Heart left ventricle (tissue), 16 donors: ENCODE measurements at places on chromosomes 4 and X.
A peak's percentile ranks its signal among the peaks of the same experiment; 100 is the strongest.

DNA sequence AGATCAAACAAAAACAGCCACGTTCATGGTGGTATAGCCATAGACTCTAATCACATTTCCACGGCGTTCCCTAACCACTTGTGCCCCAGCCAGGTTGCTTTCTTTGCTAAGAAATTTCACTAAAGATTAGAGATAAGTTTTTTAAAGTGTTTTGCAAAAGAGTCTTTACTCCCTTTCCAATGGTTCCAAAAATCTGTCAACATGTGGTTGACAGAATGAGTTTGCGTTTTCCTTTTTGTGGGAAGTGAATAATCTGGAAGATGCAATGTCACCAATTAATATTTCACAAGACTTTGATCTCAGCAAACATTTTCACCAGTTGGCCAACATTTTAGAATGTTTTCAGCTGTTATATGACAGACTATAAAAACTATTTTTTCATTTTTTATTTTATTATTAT is 35.3 kb downstream of the CXCL1 start:
- no peaks in the 10 kb centered on the region for H3K4me1 ChIP-seq
- no peaks in the 10 kb centered on the region for H3K36me3 ChIP-seq
- no peaks in the 10 kb centered on the region for H3K27me3 ChIP-seq

DNA sequence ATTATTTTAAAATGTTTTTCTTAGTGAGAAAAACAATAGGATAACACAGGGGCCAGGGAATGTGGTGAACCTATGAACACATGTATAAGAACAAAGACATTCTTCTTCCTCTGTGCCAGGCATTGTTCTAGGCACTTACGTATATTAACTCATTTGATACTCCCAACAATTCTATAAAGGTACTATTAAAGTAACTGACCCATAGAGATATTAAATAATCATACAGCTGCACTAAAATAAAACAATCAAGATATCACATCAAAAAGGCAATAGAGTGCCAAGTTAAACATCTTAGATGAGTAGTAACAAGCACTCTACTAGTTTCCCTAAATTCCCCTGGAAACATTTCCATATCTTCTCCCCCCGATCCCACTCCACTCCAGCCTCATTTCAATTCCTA is 33.4 kb downstream of the SLC39A8 start:
- H3K4me3 ChIP-seq = no peak overlapping the region
- no peaks in the 10 kb centered on the region for H3K27me3 ChIP-seq
- no peaks in the 10 kb centered on the region for H3K36me3 ChIP-seq
- DNase-seq = no peak

GRCh38 chr4:186486172-186486571 is 69.2 kb downstream of the MTNR1A start:
- DNase-seq = no peak
- no peak overlapping the region for H3K4me3 ChIP-seq
- no peaks in the 10 kb centered on the region for H3K27me3 ChIP-seq
- no peaks in the 10 kb centered on the region for H3K4me1 ChIP-seq
- no peak overlapping the region for H3K27ac ChIP-seq

GRCh38 chr4:35464964-35465528 is 779.3 kb downstream of the ARAP2 start:
- DNase-seq = no peak
- no peaks in the 10 kb centered on the region for H3K4me1 ChIP-seq
- no peak overlapping the region for H3K27ac ChIP-seq

- H3K36me3 ChIP-seq = no peaks in the 10 kb centered on the region
- no peaks in the 10 kb centered on the region for H3K4me1 ChIP-seq
- no peaks in the 10 kb centered on the region for H3K27me3 ChIP-seq
- no peak for DNase-seq
Observed at GRCh38 chr4:53855581-53856250, 208.7 kb downstream of the CHIC2 start.

GRCh38 chr4:157739242-157739641 is 433.6 kb downstream of the GASK1B start:
- no peaks in the 10 kb centered on the region for H3K27me3 ChIP-seq
- no peaks in the 10 kb centered on the region for H3K4me1 ChIP-seq
- no peak overlapping the region for H3K4me3 ChIP-seq
- no peak for DNase-seq

DNA sequence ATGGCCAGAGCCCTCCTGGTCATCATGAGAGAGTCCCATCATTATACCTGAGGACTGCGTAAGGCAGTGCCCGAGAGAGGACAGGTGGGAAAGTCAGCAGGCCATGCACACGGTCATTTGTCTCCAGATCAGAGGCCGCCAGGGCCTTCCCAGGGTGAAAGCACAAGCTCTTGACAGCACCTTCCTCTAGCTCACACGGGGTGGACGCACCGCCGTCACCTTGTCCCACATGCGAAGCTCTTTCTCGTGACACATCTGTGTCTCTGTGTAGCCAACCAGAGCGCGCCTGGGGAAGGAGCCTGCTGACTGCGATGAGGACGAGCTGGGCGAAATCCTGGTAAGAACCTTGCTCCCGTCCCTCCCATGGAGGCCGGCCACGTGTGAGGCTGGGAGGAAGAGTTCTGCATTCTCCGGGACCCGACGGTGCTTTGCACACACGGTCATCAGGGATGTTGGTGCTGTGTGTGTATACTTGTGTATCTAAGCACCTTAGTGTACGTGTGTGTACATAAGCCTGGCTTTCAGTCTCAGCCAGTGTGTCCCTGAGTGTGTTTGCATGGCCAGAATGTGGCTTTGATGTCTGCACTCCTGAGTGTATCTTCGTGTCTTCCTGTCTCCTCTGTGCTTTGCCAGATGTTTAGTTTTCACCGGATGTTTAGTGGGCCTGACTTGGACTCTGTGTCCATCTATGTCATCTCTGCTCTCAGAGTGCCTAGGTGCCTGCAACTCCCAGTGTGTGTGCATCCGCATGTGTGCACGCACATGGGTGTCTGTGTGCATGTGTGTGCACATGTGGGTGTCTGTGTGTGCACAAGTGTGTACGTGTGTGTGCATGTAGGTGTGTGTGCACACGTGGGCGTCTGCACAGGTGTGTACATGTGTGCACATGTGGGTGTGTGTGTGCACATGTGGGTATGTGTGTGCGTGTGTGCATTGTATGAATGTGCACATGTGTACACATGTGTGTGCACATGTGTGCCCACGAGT is 15.1 kb downstream of the ATP5ME start:
- H3K4me3 ChIP-seq = no peak overlapping the region
- peak; percentile 19 for DNase-seq
- no peak overlapping the region for H3K27ac ChIP-seq

GRCh38 chrX:5220421-5220820 is 1008.2 kb downstream of the NLGN4X start:
- DNase-seq = no peak
- H3K27me3 ChIP-seq = no peaks in the 10 kb centered on the region
- H3K27ac ChIP-seq = no peak overlapping the region
- no peaks in the 10 kb centered on the region for H3K36me3 ChIP-seq
- no peak overlapping the region for H3K4me3 ChIP-seq

- H3K4me1 ChIP-seq = peaks cover 7% of the 10 kb centered on the region
- no peaks in the 10 kb centered on the region for H3K36me3 ChIP-seq
- no peak for DNase-seq
- no peak overlapping the region for H3K27ac ChIP-seq
- H3K27me3 ChIP-seq = no peaks in the 10 kb centered on the region
- no peak overlapping the region for H3K4me3 ChIP-seq
Observed at GRCh38 chr4:8125526-8126056, 33.0 kb downstream of the ABLIM2 start.

DNA sequence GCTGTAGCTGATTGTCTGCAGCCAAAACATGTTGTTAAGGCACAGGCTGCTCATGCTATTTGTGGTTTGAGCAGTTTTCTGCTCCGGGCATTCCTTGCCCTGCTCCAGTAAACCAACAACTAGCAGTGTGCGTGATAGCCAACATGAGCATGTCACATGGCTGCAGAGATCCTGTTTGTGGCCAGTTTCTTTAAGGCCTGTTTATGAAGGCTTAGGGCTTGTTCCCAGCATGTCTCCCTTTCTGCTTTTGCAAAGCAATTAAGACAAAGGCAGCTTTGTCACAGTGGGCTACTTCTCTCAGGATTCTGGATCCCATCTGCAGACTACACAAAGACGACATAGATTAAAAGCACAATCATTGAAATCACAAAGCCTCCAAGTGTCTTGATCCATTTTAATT is 160.5 kb downstream of the ZNF518B start:
- no peak overlapping the region for H3K27ac ChIP-seq
- DNase-seq = no peak
- H3K36me3 ChIP-seq = no peaks in the 10 kb centered on the region
- no peak overlapping the region for H3K4me3 ChIP-seq
- H3K4me1 ChIP-seq = peaks cover 4% of the 10 kb centered on the region
- H3K27me3 ChIP-seq = no peaks in the 10 kb centered on the region

DNA sequence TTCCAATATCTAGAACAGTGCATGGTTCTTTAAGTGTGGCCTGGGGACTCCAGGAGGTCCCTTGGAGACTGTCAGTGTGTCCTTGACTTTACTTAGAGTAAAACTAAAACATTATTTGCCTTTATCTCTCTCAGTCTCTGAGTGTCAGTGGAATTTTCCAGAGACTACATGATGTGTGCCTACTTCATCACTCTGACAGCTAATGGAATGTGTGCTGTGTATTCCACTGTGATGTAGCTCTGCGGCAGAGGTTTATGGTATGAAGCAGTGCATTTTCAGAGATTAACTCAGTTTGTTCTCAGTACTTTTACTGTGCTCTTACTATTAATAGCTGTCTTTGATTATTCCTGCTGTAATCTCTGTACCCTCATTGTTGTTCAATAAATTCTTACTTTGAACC is 85.6 kb downstream of the MANBA start:
- H3K27ac ChIP-seq = no peak overlapping the region
- no peaks in the 10 kb centered on the region for H3K4me1 ChIP-seq
- no peaks in the 10 kb centered on the region for H3K27me3 ChIP-seq
- H3K36me3 ChIP-seq = no peaks in the 10 kb centered on the region
